ENCODE measurements at places on chromosomes 2 and 18.

DNA sequence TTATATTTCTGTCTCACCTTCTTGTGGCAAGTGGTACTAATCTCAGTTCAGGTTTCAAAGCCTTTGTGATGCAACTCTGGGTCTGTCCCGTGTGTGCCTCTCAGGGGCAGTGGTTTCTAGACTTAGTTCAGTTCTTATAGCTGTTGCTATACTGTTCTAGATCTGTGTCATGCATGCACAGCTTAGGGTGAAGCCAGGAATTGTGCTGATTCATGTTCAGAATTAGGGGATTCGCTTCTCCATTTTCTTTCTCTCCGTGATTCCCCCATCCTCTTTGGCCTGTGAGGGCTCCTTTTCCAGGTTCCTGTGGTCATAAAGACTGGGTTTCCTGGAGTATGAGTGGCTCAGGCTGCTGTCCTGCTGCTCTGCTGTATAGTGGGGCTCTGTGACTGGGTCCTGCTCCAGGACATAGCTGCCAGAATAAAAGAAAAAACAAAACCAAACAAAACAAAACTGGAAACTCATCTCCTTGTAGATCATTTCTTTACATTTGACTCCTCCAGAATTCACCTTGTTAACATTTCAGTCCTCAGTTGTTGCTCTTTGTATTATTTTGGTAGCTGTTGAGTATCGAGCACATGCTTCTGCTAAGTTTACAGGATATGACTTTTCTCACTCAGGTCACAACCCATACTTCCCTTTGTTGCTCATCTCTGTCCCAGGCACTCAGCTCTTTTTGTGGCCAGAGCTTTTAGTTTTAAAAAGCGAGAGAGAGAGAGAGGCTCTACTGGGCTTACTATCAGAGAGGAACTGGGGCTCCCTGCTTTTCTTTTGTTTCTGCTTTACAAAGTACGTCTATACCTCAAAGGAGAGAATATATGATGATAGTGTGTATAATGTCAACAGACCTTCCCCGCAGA lies 34.2 kb downstream of the CERS6 start:
- no peak for DNase-seq

DNA sequence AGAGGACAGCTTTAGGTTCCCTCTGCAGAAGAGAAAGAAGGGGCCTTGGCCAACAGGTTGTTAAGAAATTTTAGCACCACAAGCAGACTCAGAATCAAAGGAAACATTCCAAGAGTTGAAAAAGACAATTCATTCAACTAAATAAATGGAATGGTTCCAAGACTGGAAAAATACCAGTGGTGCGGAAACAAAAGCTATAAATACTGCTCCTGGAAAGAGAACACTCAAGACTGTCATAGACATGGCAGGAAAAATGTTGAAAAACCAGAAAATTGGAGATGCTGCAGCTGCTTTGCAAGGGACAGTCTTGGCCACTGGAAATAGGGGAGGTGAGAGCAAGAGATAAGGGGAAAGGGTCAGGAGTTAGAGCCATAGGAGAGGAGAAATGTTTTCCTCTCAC lies 312.7 kb upstream of the CYRIA start:
- peak; percentile 87 for DNase-seq

DNA sequence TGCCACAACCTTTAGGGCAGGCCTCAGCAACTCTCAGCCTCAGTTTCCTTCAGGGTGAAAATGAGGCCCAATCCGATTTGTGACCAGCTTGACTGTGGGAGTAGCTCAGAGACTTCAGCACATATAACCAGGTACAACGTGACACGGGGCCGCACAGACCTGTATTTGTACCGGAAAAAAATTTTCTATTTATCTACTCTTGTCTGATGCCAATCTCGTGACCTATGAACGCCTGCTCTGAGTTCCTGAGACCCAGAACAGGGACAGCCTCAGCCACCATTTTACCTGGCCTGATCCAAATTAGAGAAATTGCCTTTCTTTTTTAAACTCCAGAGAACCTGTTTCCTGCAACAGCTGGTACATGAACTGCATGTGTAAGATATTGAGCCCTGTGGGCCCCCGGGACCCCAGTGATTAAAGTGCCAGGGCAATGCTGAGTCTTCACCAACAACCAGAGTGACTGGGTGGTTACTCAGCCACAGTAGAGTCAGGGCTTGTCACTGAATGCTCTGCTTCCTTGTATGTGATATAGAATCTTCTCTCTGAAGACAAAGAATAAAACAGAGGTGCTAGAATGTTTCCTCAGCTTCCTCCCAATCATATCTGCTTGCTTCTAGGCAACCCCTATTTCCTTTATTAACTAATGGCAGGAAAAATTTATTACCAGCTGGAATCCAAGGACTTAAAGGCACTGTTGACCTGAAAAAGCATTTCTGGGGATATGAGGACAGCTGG lies 47.8 kb upstream of the FZD7 start:
- DNase-seq, result no peak

DNA sequence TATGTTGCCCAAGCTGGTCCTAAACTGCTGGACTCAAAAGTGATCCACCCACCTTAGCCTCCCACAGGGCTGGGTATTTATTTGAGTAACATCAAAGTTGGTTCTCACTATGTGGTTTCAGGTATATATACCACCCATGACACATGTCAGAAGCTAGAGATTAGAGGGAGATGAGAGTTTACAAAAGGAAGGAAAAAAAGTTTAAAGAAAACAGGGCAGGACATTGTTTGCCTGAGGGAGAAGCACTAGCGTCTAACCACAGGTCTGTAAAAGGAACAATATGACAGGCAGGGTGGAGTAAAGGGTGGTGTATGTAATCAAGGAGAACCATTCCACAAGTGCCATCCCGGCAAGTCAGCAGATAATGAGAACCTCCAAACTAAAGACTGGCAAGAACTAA lies 8.5 kb downstream of the CEP76 start:
- no peak for DNase-seq

DNA sequence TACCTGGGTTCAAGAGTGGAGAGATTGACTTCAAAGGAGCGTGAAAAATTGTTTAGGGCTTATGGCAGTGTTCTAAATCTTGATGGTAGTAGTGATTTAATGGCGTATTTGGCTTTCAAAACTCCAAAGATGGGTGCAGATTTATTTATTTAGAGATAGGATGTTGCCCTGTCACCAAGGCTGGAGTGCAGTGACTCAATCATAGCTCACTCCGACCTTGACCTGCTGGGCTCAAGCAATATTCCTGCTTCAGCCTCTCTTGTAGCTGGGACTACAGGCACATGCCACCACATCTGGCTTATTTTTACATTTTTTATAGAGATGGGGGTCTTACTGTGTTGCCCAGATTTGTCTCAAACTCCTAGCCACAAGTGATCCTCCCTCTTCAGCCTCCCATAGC lies 52.5 kb downstream of the FAM117B start:
- no peak for DNase-seq

- no peak for DNase-seq
Observed at GRCh38 chr2:102008490-102008889, 16.7 kb downstream of the IL1R2 start.

- DNase-seq, result no peak
Observed at GRCh38 chr2:43224131-43224570, 2.3 kb downstream of the ZFP36L2 start.

- no peak for DNase-seq
Observed at GRCh38 chr2:112623913-112624777, 21.6 kb upstream of the SLC20A1 start.

- no peak for DNase-seq
Observed at GRCh38 chr2:205755923-205756322, 73.6 kb downstream of the NRP2 start.

DNA sequence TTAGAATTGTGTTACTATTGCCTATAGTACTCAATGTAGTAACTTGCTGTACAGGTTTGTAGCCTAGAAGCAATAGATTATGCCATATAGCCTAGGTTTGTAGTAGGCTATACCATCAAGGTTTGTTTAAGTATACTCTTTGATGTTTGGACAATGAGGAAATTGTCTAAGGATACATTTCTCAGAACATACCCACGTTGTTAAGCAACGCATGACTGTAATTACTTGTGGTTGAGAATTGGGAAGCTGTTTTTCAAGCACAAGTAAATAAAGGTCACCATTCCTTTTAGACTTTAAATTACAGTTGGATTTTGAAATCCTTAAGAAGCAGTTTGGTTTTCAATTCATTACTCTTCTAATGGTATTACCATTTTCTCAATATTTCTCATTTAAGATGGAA lies 89.8 kb upstream of the KCNH7 start:
- no peak for DNase-seq

DNA sequence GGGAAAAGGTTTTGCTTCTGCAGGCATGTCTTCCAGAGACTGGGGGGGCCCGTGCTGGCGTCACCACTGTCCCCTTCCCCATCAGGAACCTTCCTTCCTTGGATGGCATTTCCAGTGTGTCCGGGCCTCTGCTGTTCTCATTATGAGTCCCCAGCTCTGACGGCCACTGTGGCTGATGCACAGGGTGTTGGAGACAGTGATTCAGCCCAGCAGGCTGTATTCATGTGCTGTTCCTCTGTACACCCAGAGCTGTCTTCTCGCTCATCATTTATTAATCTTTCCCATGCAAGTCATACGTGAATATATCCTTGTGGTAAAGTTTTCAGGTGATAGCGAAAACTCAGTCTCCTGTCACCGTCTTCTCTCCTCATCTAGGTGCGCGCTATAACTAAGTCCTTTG lies 57.7 kb downstream of the ASAP2 start:
- no peak for DNase-seq

- no peak for DNase-seq
Observed at GRCh38 chr2:44335806-44336538, 25.3 kb downstream of the PREPL start.

GRCh38 chr2:238869-239268 lies 25.0 kb downstream of the SH3YL1 start:
- DNase-seq, result no peak

DNA sequence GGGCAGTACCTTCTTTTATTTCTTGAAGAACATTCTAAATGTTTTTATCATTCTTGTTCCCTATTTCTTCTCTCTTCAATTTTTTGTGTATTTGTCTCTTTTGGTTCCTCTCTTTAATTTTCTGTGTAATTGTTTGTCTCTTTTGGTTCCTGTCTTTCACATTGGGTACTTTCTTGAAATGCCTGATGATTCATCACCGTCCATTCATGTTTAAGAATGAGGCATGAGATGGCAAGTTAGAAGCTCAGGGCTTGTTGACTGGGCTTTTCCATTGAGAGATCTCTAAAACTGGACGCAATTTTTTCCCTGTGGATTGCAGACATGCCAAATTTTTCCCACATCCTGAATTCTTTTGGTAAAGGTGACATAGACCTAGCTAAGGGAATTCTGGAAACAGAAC lies 33.7 kb upstream of the IL1R2 start:
- DNase-seq, result no peak

GRCh38 chr2:223976635-223977226 lies 19.5 kb downstream of the MRPL44 start:
- DNase-seq, result peak; percentile 91

DNA sequence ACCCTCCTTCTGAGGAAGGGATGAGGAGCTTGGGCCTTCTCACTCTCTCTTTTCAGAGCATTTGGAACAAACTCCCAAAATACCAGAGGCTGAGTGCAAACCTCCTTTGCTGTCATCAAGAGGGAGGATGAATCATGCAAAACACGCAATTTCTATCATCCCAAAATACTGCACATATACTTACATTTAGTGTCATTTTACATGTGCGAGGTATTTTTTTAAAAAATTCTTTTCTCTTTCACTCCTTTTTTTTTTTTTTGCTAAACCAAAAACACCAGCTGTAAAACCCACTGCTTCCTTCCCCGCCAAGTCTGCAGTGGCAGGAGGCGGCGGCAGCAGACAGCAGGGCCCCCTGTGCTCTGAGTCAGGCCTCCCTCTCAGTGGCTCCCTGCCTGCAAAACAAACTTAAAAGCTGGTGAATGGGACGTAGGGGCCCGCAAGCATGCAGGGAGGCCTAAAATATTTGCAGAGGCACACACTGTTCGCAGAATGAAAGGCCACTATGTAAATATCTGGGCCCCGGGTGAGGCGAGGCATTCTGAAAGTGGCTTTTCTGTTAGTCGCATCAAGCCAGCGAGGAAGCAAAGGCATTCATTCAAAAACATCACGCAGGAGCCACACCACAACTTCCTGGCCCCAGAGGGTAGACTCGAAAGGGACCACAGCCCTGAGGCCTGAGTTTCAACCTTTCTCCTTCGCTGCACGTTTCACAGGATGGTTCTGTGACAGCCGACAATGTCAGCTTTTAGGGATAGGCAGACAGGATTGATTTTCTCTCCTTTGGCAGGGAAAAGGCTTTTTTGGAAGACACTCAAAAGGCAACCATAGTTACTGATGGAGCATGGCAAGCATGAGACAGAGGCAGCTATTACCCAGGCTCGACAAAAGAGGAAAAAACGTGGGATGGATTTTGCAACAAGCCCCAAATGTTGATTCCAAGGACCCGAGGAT lies 73.4 kb downstream of the ACTR2 start:
- DNase-seq, result peak; percentile 75

- DNase-seq, result no peak
Observed at GRCh38 chr2:47891369-47892337, 14.6 kb downstream of the FBXO11 start.

GRCh38 chr2:112614201-112614840 lies 29.9 kb downstream of the CHCHD5 start:
- no peak for DNase-seq

DNA sequence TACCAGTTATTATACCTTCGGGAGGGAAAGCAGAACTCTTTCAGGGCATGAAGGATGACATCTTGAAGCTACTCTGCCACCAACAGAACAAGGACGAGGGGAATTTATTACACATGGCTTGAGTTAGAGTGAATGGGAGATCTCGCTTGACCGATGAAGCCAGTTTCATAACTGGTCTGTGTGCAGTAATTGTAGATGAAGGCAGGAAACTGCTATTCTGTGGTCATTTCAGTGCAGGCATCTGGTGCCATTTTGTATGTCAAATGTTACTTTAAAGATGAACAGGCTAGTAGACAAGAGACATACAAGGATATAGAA lies 20.5 kb downstream of the GREB1 start:
- no peak for DNase-seq

GRCh38 chr2:198873503-198874471 lies 584.0 kb downstream of the SATB2 start:
- DNase-seq, result peak; percentile 36

DNA sequence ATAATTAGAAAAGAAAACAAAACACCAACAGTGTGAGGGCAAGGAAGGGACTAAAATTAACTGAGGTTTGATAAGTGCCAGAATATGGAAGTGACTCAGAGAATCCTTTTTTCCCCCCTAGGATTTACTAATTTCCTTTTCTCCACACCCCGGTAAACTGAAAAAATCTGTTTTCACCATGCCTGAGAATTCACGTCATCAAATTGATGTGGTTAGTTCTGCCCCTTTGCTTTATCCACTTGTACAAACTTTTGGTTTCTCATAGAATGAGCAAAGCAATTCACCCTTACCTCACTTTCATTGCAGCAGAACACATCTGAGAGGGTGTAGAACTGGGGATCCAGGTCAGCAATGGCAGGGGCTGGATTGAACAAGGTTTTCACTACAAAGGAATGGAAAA lies 57.8 kb downstream of the RBKS start:
- DNase-seq, result peak; percentile 84

Measured in astrocyte of the cerebellum (primary cell).